ENCODE measurements at places on chromosomes 12 and 14.

DNA sequence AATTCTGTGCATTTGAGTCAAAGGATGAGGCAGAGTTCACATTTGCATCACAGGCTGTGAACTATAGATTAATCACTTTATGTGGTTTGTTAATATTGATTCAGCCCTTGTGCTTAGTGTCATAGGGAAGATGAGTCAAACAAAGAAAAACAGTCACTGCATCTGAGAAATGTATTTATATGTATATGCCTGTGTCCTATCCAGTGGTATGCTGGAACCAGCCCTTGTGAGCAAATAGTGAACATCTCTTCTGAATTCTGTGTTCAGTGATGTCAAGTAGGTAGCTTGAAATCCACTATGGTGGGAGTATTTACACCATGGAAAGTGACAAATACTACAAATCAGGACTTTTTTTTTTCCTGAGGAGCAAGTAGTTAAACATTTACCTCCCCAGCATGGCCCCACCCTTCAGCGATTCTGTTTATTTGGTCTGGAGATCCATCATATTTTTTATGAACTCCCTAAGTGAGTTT is 128.5 kb downstream of the HMGA2 start:
- no peak for DNase-seq

- DNase-seq, result no peak
Observed at GRCh38 chr14:77355811-77356210, 21.1 kb downstream of the TMED8 start.

GRCh38 chr12:2495417-2496112 is 299.2 kb upstream of the FKBP4 start:
- no peak for DNase-seq

GRCh38 chr14:97106166-97106565 is 309.0 kb downstream of the VRK1 start:
- no peak for DNase-seq

DNA sequence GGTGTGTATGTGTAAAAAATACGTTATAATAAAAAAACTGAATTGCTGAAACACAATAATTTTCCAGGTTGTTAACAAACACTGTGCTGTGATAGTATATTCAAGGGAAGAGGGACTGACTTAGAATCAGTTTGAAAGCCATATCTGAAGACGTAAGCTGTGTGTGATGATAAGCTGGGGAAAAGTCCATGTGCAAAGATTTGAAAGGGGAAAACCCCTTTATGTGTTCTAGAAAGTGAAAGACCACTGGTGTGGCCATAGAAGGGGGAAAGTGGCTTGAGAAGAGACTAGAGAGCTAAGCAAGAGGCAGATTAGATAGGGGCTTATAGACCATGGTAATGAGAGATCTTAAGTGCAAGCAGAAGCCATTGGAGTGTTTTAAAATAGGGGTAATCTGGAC is 195.9 kb upstream of the GZMB start:
- DNase-seq, result no peak

DNA sequence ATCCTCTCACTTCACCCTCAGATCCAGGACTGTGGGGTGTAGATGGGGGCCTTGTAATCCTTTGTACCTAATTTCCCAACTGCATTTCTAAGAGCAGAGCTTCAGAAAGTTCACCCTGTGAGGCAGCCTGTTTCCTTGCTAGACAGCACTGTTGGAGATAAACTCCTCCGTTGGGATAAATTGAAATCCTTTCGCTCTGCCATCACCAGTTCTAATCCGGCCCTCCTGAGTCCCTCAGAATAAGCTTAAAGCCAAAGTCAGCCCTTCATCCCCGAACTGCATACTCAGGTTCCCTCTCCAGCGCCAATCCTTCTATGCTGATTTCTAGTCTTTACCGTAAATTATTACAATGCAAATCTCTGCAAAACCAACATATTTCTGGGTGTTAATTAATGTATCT is 114.7 kb downstream of the PRMT8 start:
- no peak for DNase-seq

GRCh38 chr14:79551523-79551922 is 659.8 kb downstream of the DIO2 start:
- DNase-seq, result no peak

DNA sequence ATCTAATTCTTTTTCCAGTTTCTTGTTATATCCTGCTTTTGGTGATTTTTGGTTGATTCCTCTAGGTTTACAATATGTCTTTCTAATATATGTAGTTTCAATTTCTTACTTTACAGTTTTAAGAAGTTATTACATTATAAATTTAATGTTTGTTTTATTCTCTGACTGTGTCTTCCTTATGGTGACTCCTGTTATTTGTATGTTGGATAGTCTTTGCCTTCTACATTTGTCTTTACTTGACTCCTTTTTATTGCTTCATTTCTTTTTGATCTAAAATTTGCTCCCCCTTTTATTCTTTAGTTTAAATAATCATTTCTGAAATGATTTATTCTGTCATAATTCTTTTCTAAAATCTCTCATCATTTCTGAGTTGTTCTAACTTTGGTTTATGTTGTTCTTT is 125.8 kb downstream of the CCDC91 start:
- DNase-seq, result no peak

- DNase-seq, result no peak
Observed at GRCh38 chr12:58381546-58381945, 440.2 kb downstream of the ATP23 start.

DNA sequence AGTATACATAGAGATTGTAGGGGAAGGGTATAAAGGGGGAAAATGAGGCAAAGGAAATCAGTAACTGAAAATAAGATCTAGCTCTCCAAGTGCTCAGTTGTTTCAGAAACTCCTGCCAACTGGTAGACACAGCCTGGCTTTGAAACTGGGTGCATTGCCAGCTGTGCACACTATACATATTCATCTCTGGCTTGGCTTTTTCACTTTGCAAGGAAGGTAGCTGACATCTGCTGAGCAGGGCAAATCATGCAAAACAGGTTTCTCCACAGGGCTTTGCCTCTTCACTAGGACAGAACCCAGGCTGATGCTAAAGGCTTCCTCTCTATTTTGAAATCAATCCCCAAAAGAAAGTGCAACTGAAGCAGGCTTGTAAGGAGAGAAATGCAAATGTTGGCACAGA is 101.5 kb downstream of the HELB start:
- no peak for DNase-seq

DNA sequence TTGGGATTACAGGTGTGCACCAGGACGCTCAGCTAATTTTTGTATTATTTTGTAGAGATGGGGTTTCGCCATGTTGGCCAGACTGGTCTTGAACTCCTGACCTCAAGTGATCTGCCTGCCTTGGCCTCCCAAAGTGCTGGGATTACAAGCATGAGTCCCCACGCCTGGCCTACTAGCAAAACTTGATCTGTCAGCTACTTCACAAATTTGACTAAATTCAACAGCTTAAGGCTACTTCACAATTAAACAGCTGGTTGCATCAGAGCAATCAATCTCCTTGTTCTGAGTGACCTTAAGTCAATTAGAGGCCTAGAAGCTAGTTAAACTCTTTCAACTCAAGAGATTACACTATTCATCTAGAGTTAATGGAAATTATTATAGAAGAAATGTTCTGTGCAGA is 12.2 kb downstream of the COQ10A start:
- DNase-seq, result no peak

- no peak for DNase-seq
Observed at GRCh38 chr14:60199321-60199720, 34.1 kb upstream of the DHRS7 start.

- DNase-seq, result no peak
Observed at GRCh38 chr14:92706386-92706785, 42.0 kb downstream of the LGMN start.

- no peak for DNase-seq
Observed at GRCh38 chr14:75094896-75095295, 25.5 kb downstream of the ZC2HC1C start.

- DNase-seq, result no peak
Observed at GRCh38 chr12:89636776-89637160, 71.9 kb downstream of the ATP2B1 start.

- no peak for DNase-seq
Observed at GRCh38 chr14:37202265-37202664, 4.5 kb downstream of the MIPOL1 start.

- no peak for DNase-seq
Observed at GRCh38 chr12:9906873-9907272, 25.3 kb downstream of the CLEC2A start.
